ENCODE measurements at places on chromosomes 12 and 14.

DNA sequence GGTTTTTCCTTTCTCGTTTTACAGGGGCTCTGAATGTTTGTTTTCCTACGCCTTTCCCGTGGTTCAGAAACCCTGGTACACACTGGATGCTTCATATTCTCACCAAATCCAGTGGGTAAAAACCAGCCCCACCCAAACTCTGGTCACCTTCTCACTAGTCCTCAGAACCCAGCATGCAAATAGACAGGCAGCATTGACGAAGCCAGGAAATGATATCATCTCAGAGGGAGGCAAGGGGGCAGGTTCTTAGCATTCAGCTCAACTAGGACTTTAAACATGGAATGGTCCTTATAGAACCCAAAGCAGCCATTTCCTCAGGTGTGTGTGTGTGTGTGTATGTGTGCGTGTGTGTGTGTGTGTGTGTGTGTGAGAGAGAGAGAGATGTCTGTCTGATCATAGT is 142.0 kb downstream of the KCNK10 start:
- no peak for DNase-seq

GRCh38 chr12:87338681-87339080 is 690.5 kb downstream of the C12orf50 start:
- no peak for DNase-seq

GRCh38 chr14:100944052-100944451 is 40.5 kb upstream of the RTL1 start:
- DNase-seq = no peak

GRCh38 chr12:114924946-114925475 is 241.0 kb upstream of the TBX3 start:
- DNase-seq = no peak

GRCh38 chr12:10497602-10498001 is 8.1 kb upstream of the EIF2S3B start:
- no peak for DNase-seq

DNA sequence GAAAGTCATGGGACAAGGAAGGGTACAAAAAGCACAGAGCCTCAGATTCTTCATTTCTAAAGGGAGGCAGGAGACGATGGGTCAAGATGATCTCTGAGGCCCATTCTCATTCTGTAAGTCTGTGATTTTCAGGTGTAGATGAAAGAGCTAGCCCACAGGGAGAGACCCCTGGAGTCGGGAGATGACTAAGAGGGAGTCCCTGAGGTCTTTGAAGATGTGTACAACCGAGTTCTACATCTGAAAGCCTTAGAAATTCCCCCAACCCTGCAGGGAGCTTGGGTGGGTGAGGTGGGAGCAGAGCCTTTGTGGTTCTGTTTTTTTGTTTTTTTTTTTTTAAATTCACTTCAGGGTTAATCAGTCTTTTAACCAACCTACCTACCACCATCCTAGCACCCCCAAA is 3.1 kb downstream of the WNT10B start:
- no peak for DNase-seq

DNA sequence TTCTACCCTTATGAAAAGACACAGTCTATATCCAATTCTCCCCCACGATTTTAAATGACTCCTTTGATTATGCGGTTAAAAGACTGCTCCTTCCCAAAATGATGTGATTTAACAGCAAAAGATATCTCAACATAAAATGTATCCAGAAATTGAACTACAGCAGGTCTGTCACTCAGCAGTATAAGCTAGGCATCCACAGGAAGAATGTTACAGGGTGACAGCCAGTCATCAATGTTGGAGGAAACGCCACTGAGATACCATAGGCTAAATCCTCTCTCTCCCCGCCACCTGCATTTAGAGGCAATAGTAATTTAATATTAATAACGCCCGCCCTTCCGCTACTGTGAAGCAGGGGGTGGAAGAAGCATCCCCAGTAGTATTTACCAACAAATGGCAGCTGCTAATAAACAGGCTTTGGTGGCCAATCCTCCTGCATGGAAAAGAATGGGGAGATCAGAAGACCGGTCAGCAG is 613 bp downstream of the RECQL start:
- DNase-seq = no peak

DNA sequence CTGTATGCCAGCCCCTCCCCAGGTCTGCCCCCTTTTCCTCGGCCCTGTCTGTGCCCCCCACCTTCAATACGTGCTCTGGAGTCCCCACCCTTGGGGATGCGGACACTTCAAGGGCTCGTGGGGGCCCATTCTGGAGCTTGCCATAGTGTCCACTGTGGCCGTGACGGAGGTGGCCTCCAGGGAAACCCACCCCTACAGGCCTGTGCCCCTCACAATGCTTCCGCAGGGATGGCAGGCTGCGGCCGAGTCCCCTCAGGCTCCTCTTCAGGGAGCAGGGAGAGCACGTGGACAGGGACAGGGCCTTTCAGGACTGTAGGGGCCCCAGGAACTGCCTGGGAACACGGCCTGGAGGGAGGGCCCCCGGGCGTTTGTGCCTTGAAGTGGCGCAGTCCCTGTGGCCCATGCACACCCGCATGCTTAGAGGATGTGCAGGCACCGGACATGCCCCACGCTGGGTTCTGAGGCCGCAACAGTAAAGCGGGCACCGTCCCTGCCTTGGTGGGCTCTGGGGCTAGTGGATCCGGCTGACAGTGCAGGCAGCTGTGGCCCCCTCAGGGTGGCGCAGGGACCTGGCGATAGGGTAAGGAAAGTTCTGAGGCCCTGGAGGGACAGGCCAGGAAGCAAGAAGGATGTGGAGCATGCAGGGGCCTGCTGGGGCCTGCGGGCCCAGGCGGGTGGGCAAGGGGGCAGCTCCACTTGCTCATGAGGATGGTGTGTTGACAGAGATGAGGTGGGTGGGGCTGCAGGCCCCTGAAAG is 209.0 kb upstream of the RTL1 start:
- DNase-seq = no peak

GRCh38 chr14:89650077-89650978 is 233.3 kb upstream of the FOXN3 start:
- no peak for DNase-seq

DNA sequence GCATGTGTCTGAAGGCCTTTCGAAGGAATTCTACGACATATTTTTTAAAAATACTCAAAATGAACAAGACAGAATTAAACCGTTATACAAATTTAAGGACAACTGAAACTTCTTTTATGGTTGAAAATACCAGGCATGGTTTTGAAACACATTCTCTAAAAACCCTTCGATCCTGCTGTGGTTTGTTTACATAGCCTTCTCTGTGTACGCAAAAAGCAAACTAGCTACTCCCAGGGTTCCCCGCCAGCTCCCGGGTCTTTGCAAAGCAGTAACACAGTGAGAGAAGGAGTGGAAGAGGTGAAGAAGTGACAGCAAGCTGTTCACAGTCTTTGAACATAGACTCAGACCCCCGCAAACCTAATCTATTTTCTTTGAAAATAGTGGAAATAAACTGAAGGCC is 2.2 kb upstream of the TC2N start:
- DNase-seq = no peak

DNA sequence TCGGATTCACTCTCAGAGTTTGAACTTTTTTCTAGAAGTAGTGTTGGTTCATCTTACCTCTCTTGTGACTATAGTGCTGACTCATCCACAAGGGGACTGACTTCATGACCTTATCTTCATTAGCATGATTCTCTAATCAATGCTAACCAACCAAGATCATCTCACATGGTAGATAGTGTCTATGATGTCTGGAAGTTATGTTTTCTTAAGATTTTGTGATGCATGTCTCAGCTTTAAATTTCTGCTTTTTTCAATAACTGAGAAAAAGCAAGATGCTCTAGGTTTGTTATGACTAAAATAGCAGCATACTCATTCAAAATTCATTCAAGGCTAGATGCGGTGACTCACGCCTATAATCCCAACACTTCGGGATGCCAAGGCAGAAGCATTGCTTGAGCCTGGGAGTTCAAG is 12.3 kb upstream of the SLC35E3 start:
- DNase-seq = no peak

DNA sequence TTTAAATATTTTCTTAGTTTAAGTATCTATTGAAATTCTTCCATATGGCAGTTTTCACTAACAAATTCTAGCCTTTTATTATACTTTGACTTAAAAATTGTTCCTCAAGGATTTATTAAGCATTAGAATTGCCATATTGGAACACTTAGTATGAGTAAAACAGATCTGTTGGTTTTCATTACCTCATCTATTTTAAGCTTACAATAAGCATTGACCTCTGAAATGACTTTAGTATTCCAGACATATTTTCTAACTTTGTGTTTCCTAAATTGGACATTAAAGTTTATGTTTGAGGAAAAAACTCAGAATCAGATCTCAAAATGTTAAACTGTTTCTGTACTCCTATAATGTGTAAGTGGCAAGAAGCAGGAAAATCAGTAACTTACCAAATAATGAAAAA is 48.4 kb downstream of the CSRP2 start:
- DNase-seq = no peak

DNA sequence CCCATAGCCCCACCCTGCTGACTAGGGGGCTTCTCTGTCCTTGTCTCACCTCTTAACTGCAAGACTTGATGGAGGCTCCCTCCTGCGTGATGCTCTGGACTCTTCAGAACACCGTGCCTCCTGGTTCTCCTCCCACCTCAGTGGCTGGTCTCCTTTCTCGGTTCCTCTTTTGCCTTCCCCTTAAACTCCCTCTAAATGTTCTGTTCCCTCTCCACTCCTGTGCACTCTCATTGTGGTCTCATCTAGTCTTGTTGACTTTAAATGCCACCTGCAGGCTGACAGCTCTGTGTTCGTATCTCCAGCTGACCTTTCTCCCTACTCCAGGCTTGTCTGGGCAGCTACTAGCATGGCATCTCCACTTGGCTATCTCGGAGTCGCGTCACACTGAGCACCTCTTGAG is 28.3 kb downstream of the DYNC1H1 start:
- DNase-seq = no peak

DNA sequence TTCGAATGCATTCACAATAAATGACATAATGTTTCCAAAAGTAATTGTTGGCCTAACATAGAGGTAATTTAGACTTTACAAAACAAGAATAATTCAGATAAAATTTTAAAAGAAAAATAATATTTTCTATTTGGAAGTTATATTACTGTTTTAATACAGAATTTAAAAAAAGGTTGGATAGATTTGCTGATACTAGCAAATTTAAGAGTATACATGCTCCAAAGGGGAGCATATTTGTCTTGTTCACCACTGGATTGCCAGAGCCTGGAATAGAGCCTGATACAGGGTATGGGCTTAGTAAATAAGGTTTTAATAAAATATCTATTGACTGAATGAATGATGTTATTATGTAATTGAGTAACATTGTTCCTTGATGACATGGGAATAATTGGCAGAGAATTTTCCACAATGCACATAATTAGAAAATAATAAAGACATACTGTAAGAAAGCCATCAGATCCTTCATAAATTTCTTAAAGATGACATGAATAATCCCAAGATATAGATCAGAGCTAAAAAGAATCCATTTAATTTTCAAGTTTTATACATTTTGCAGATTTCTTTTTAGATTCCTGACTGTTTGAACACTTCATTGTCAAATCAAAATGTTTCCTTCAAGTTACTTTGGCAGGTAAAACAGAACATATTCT is 305.3 kb downstream of the SLC6A15 start:
- DNase-seq = no peak

DNA sequence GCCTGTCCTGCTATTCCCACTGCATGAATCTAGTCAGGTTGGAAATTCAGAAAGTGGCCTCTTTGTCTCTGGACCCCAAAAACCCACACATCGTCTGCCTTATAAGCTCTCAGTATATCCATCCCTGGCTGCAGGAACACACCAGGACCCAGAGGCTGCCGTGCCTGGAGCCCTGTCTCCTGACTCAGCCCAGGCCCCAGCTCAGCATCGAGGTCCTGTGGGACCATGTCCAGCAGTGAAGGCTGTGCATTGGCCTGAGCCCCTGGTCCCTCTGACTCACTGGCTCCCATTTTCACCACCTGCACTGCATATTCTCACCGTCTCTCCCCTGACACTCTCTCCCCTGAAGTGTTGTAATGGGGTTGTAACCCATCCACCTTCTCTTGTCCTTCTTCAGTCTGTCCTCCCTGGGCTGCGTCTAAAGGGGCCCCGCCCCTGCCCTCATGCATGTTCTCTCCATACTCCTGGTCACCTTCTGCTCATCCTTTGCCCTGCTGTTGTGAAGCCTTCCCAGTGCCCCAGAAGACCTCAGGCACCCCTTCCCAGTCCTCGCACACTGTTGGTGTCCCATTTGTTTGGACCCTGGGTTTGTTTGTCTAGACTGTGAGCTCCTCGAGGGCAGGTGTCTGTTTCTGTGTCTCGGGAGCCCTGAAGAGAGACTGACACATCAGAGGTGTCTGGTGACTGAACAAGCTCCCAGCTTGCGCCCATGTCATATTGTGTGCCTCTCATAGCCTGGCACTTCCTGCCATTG is 43.8 kb downstream of the EVL start:
- DNase-seq = no peak

Measured in NCI-H524 treated with DMSO at 0.1 percent for 48 hours (cell line).